Thyroid gland (tissue), 4 donors: ENCODE measurements at places on chromosomes 2 and 18. TPM values are rescaled to one million over a fixed set of nuclear protein-coding genes. Genes with fewer than 3 reads are reported as not detected.

The ITGA4 gene
- total RNA-seq: 2.0 TPM

The WIPF1 gene
- total RNA-seq: 25.0 TPM

The CAPN14 gene
- not detected for total RNA-seq

The KCNG2 gene
- total RNA-seq: not detected

The LOXHD1 gene
- total RNA-seq: 0.83 TPM

The FAM228B gene
- total RNA-seq: 19.4 TPM
